Activated naive CD4-positive, alpha-beta T cell treated with anti-CD3 and anti-CD28 coated beads, Interleukin-2, amount 10 ng/mL, durations not matched to agents 7 days and 5 days (primary cell): ENCODE measurements at places on chromosomes 2 and 18.

DNA sequence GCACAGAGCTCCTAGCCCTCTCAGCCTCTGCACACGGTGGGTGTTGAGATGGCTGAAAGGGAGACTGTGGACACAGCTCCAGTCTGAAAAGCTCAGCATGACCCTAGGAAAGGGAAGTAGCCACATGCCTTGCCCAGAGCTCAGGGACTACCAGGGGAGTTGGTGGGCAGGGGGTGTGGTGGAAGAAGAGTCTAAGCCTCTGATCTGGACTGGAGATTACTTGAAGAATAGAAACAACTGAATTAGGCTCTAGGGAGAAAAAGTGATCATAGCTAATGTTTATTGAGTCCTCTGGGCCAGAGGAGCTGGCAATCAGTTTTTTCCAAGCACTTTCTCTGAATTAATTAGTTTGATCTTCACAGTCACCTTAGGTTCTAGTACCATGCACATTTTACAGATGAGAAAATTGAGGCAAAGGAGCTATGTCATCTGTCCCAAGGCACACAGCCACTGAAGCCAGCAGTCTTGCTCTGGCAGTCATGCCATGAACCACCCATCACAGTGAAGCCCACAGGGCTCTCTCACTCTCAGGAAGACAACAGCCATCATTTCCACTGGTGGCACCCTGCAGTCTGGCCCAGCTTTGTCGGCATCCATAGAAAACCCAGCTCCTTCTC, 10.3 kb downstream of the SDC1 start:
- no peak for DNase-seq

GRCh38 chr2:24889221-24889620, 30.8 kb downstream of the ADCY3 start:
- DNase-seq, result no peak

DNA sequence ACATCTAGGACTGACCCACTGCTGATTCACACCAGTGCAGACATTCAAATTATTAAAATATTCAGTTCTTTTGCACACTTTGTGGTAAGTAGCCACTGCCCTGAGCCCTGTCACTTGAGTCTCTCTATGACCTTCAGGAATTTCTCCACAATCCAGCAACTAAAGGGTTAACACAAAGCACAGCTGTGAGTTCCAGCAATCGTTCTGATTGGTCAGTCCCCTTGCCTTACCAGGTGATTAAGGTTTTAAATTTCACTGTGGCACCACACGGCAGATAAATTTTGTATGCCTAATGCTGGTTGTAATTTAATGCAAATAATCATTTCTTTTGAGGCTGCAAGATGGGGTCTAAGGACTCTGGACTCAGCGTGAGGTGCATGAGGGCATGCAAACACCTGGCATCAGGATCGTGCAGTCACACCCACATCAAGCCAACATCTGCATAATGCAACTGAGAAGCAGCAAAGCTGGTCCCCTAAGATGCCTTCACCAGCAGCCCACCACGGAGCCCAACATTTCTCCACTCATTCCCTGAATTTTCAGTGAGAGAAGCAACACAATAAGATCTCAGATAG, 36.6 kb downstream of the SLC14A1 start:
- no peak for DNase-seq

DNA sequence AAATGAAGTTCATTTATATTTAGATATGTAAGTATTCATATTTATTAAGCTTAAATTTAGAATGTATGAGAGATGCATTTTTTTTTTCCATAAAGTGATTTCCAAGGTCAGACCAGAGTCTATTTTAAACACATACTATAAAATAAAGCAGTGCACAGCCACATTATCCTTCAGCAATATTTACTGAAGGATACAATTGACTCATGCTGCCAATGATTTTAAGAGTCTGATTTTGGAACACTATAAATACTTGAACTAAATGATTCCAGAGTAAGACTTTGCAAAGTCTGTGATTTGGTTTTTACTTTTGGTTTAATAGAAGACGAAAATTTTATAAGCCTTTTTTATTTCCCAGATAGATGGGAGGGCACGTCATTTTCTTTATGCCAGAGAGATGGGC, 107.1 kb downstream of the EPHA4 start:
- no peak for DNase-seq

DNA sequence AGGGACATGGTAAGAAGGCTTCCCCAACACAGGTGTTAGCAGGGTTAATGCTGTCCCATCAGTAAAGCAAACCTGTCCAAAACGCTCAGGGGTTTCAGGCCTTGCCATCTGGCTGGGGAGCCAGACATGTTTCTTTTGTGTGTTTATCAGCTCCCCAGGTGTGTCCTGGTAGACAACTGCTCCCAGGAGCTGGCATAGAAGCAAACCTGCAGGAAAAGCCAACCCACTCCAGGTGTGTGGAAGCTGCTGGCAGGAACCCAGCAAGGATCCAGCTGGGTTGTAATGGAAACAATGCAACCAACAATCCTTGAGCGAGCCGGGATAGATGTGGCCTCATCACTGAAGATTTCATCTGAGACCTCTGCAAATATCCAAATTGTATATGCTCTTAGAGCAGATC, 123.1 kb downstream of the RAB3GAP1 start:
- DNase-seq, result no peak

GRCh38 chr2:188974164-188974563, at the start of gene COL3A1:
TSS of gene COL3A1 (plus strand) at chr2:188974373. CDS start at chr2:188974490, 117 bp downstream.
- no peak for DNase-seq

- no peak for DNase-seq
Measured at GRCh38 chr18:11944252-11944651, 36.1 kb upstream of the MPPE1 start.

DNA sequence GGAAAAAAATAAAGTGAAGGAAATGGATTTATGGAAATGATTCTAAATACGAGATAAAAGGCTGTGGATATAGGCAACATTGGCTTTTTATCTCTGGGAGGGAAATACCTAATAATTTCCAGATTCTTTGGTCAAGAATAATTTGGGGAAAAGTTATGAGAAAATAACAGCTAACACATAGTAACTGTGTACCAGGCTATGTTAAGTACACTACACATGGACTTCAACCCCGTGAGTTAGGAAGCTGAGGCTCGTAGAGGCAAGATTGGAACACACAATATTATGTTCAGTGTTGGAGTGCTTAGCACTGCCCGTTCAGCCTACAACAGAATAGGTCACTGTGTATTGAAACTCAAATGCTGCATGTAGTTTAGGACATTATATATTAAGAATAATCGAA, 34.3 kb upstream of the GPD2 start:
- DNase-seq, result no peak

DNA sequence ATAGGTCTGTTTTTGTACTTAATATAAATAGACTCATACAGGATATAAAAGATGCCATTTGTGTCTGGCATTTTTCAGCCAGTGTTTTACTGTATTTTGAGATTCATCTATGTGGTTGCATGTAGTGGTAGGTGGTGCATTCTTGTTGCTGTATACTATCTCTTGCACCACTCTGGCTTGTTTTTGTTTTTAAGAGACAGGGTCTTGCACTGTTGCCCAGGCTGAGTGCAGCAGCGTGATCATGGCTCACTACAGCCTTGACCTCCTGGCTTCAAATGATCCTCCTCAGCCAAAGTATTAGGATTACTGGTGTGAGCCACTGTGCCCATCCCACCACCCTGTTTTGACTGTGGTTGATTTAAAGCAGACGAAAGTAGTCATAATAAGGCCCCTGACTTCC, 12.6 kb downstream of the HK2 start:
- peak; percentile 11 for DNase-seq

GRCh38 chr18:48934723-48935432, 15.9 kb downstream of the SMAD7 start:
- DNase-seq, result no peak

GRCh38 chr18:63373161-63373560, 6.2 kb upstream of the KDSR start:
- no peak for DNase-seq
